GM23338 (cell line): ENCODE measurements at places on chromosomes 12 and 14. TPM values are rescaled to one million over a fixed set of nuclear protein-coding genes. Genes with fewer than 3 reads are reported as not detected.

GRCh38 chr14:91350813-91351511 is 66.7 kb downstream of the CCDC88C start:
- DNase-seq = no peak

DNA sequence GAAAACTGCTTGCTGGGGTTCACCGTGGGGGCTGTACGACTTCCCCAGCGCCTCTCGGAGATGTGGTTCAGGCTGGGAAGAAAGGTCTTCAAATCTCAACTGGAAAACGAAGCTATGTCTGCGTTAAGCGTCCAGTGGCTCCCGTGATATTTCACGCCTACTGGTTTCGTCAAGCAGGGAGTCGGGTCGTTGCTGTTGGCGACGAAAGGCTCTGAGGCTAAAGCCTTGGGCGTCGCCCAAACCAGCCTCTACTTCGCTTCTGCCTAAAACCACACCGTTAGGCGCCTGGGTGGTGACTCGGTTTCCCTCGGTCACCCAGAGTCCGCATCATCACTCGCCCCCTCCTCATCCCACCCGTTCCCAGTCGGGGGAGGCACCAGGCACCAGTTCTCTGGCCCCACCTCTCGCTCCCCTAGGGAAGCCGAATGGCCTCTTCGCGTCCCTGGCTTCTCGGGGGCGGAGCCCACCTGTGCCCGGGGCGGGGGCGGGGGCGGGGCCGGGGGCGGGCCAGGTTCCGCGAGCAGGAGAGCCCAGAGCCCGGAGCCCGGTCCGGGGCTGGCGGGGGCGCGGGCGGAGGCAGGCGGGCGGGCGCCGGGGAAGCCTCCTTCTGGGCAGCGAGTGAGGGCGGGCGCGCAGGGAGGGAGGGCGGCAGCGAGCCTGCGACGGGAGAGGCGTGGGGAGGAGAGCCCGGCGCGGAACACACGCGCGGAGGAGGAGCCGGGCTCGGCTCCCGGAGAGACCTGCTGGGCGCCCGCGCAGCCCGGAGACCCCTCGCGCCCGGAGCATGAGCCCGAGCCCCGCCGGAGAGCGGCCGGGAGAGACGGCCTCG is at the start of gene B4GALNT3:
B4GALNT3 (plus strand) TSS at position 510 of the 829 bp plus-strand sequence. CDS start 438 bp downstream, outside the sequence.
- peak; percentile 81 for DNase-seq

DNA sequence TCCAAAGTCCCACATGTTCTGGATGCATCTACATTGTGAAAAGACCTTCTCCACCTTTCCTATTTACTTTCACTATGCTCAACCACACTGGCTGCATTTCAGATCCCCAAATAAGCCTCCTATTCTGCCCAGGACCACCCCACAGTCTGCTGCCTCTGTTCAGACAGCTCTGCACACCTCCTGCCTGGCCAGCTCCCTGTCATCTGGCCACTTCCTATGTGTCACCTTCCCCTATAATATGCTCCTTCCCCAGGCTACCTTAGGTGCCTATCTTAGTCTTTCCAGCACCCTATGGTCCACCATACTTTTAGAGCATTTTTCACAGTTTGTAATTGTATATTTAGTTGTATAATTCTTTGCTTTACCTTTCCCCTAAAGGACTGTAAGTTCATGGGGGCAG is 50.5 kb downstream of the IFNG start:
- no peak for DNase-seq

- DNase-seq = peak; percentile 74
These were observed 8.4 kb upstream of the CALM1 start for GRCh38 chr14:90388437-90388836.

DNA sequence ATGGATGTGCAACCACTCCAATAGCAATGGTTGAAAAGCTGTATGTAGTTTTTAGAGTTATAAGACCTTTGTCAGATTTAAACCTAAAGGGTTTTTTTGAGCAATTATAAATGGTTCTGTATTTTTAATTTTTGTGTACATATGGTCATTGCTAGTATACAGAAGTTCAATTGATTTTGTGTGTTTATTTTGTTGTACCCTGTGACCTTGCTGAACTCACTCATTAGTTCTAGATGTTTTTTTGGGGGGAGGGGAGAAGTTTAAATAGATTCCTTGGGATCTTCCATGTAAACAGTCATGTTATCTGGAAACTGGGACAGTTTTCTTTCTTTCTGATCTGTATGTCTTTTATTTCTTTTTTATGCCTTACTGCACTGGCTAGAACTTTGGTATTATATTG is 87.8 kb downstream of the MED13L start:
- DNase-seq = no peak

GRCh38 chr12:115255257-115255656 is 571.3 kb upstream of the TBX3 start:
- DNase-seq = no peak

DNA sequence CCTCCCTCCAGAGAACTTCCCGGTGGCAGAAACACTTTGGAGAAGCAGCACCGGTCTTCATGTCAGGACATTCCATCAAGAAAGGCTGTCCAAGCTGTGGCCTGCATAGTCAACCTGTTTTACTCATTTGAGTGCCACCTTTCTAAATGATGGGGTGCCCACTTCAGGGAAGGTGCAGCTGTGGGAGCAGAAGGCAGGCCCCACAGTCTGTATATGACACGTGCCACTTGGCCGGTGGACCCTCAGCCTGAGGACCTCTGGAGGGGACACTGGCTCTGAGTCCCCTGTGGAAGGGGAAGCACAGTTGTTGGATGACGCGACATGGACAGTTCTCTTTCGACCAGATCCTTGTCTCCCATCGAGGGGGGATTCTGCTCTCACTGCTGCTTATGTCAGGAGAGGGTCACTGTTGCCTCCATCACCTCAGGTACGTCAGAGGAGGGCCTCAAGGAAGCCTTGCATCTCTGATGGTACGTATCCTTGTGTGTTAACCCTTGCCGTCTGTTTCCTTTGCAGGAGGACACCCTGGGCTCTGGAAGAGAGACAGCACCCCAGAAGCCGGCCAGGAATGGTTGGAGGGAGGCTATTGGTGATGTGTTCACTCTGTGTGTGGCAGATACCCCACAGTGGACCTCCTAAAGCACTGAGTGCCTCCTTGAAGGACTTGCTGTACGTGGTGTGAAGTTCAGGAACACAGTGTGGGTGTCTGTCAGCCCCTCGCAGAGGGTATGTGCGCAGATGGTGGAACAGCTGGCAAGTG is 132.1 kb upstream of the RTL1 start:
- no peak for DNase-seq

GRCh38 chr14:67187826-67188225 is 1.4 kb upstream of the GARIN2 start:
- no peak for DNase-seq

- DNase-seq = no peak
These were observed 39.2 kb downstream of the COX16 start for GRCh38 chr14:70320294-70320693.

- no peak for DNase-seq
These were observed 32.1 kb downstream of the PIWIL1 start for GRCh38 chr12:130369816-130370215.

DNA sequence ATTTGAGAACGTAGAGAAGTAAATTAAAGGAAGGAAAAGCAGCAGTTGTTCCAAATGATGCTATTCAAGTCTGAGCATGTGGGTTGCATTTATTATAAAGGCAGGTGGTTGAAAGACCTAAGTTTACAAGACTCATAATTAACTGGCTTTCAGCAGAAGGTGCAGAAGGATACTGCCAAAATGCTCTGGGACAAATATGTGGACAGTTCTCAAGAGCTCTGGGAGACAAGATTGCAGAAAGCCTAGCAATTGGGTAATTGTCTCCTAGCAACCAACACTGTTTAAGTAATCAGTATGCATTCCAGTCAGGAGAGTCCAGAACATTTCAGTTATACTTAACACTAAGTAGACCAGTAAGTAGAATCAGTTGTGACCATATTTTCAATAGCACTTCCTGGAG is 131.5 kb downstream of the GPR135 start:
- DNase-seq = no peak

- no peak for DNase-seq
These were observed 138.3 kb downstream of the KSR2 start for GRCh38 chr12:117830471-117830870.

- DNase-seq = peak; percentile 22
These were observed 227.5 kb upstream of the ABCD2 start for GRCh38 chr12:39846971-39847650.

DNA sequence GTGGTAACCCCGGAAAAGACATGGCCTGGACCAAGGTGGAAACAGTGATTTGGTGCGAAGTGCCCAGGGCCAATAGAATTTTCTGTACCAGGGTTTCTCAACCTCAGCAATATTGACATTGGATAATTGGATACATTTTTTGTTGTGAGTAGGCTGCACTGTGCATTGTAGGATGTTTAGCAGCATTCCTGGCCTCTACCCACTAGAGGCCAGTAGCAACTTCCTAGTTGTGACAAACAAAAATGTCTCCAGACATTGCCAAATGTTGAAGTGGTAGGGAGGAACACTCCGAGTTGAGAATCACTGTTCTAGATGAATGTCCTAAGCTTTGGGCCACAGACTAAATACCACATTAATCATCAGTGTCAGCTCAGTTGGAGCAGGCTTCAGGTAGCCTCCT is 6.2 kb upstream of the CGRRF1 start:
- DNase-seq = peak; percentile 34

DNA sequence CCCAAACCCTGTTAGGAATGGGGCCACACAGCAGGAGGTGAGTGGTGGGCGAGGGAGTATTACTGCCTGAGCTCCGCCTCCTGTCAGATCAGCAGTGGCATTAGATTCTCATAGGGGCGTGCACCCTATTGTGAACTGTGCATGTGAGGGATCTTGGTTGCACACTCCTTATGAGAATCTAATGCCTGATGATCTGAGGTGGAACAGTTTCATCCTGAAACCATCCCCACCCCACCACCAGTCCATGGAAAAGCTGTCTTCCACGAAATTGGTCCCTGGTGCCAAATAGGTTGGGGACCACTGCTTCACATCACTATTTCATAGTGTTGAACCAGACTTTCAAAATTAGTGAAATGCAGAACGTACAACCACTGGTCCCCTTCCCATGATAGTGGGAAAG is 57.9 kb upstream of the BICD1 start:
- no peak for DNase-seq

GRCh38 chr14:65170318-65170717 is 68.0 kb upstream of the MAX start:
- no peak for DNase-seq

- peak; percentile 93 for DNase-seq
These were observed 6.0 kb upstream of the GPR84 start for GRCh38 chr12:54370171-54370730.

GRCh38 chr12:30796313-30796780 is 41.6 kb upstream of the CAPRIN2 start:
- DNase-seq = peak; percentile 78

DNA sequence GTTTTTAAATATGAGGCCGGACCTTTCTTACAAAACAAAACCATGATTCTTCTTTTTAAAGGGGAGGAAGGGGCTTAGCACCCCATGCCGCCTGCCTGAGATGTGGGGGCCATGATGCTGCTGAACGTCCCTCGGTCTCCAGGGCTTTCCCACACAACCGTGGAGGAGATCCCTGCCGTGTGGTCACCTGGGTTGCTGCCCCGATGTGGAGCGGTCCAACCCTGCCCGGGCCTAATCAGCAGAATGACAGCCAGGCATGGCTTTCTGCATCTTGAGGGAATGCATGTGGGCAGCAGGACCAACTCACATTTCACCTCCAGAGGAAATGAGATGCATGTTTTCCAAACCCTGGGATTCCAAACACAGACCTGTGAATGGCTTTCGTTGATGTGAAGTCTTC is 48.9 kb upstream of the C14orf180 start:
- DNase-seq = no peak

GRCh38 chr14:77347751-77348150 is 26.9 kb downstream of the GSTZ1 start:
- no peak for DNase-seq

DNA sequence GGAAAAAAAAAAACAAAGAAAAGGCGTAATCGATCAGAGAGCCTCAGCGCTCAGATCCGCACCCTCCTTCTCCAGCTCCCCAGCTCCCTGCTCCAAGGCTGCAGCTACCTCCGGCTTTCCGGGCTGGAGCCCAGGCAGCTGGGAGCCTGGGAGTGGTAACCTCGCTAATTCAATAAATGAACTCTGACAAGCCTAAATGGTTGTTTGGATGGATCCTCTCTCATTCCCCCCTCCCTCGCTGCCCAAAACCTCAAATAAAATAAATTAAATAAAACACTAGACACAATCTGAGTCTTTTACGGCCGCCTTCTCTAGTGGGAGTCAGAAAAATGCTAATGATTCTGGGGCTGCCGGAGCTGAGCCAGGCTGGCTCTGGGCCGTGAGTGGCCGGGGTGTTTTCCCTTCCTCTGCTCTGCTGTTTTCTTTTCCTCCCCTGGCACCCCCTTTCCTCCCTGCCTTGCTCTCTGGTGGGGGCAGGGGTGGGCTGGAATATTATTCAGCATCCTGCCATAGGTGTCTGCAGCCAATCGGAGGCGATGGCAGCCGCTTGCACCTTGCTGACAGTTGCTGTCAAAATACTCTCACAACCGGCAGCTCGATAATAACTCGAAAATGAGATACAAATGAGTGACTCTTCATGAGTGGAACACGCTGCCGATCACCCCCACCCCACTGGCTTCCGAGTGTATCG is 76.1 kb downstream of the RBM19 start:
- peak; percentile 25 for DNase-seq

DNA sequence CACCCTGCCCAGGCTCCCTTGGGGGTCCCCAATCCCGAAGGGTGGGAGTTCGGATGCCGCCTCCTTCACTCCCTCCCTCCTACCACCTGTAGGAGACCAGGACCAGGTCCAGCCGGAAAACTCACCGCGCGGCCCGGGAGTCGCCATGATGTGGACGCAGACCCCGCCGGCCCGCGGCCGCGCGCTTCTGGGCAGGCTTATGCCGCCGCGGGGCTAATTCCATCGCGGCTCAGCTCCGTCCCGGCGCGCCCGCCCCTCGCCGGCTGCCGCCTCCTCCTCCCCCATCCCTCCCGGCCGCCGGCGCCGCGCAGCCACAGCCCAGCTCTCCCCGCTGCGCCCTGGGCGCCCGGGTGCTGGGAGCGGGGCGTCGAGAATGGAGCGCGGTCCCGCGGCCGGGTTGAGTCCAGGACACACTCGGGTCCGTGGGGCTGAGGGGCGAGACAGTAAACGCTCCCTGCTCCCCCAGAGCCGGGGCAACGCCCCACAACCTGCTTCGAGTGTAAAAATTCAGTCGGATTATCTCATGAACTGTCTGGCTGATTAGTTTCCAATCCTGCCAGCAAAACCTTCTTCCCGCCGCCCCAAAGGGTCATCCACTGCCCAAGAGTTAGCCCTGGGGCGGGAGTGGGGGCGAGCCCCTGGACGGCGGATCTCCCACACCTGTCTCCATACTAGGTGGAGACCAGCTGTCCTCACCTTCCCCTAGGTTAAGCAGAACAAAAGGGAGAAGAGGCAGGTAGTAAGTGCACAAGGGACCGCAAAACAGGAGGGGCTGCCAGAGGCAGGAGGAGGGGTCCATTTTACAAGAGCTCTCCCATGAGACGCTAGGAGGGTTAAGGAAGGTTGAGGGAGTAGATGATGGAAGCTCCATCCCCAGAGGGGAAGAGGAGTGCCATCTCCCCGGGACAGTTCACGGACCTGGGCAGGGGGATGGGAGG is at the start of gene ANO2:
ANO2 (minus strand) TSS at position 189 of the 938 bp plus-strand sequence; CDS start at position 147, 42 bp downstream.
- peak; percentile 82 for DNase-seq

GRCh38 chr12:54128416-54128815 is 60.4 kb downstream of the SMUG1 start:
- DNase-seq = no peak

ASCL1 gene
- total RNA-seq = 0.78 TPM in 1 of 2 replicates, not detected in the other

KCNH3 gene
- total RNA-seq = 0.12 and 0.52 TPM in 2 replicates

TC2N gene
- total RNA-seq = 35.0 and 42.1 TPM in 2 replicates

PMEL gene
- 81.6 and 108 TPM in 2 replicates for total RNA-seq

RTL1 gene
- total RNA-seq = not detected in 2 replicates

ACAD10 gene
- 23.1 and 24.4 TPM in 2 replicates for total RNA-seq

CYP27B1 gene
- 2.7 and 6.8 TPM in 2 replicates for total RNA-seq

CHFR gene
- total RNA-seq = 42.7 and 47.7 TPM in 2 replicates

DAO gene
- not detected in 2 replicates for total RNA-seq
